ENCODE measurements at places on chromosomes 13 and 19. TPM values are rescaled to one million over a fixed set of nuclear protein-coding genes. Genes with fewer than 3 reads are reported as not detected.
A peak's percentile ranks its signal among the peaks of the same experiment; 100 is the strongest.

DNA sequence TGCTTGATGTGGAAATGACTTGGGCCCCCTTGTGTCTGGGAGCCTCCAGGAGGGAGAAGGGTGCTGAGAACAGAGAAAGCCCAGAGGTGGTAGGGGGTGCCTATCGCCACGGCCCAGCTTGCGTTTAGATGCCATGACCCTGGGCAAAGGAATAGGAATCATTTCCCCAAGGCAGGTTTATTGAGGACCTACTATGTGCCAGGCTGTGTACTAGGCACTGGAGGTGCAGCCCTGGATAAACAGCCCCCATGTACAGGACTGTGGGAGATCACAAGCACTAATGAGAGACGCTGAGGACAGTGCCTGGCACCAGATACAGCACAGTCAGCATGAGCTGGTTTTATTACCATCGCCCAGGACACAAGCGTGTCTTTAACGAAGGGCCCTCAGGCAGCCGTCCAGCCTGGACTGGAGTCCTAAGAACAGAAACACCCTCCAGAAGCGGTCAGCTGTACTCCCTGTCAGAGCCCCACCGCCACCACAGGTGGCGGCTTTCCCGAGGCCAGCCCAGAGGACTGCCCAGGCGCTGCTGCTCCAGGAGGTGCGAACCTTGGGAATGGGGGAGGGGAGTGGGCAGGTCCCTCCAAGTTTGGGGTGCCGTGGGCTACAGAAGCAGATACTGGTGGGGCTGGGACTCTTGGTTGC lies 4.6 kb downstream of the TMEM147 start:
- no peak overlapping the region for H3K4me3 ChIP-seq
- no peaks in the 10 kb centered on the region for H3K27me3 ChIP-seq
- DNase-seq: no peak
- H3K4me1 ChIP-seq: peaks cover 26% of the 10 kb centered on the region
- H3K27ac ChIP-seq: no peak overlapping the region

DNA sequence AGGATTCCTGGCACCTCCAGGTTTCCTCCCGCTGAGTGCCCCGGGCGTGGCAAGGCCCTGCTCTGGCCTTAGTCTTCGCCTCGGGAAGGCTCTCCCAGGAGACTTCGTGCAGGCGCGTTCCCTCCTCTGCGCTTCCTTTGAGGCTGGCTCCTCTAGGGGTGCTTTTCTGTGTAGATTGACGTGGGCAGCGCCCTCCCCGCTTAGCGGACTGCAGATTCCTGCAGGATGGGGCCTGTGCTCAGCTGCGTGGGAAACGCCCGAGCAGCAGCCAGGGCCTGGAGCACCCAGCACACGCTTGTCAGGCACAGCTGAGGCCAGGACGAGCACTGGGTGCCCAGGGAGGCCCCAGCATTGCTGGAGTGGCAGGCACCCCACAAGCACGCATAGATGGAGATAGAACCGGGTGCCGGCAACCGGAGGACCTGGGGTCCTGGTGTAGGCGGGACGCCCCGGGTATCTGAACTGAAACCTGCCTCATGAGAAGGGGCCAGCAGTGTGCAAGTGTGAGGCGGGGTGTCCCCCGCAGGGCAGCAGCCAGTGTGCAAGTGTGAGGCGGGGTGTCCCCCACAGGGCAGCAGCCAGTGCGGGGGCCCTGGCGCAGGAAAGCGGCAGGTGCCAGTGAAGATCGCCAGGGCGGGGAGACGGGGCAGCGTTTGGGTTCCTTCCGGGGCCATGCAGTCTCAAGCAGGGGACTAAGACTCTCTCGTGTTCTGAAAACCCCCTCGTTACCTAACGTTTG lies 3.4 kb downstream of the NDUFS7 start:
- peaks cover 37% of the 10 kb centered on the region for H3K36me3 ChIP-seq
- H3K4me3 ChIP-seq: no peak overlapping the region
- peaks cover 3% of the 10 kb centered on the region for H3K27me3 ChIP-seq

ATP8B3 gene
- total RNA-seq: 3.9 TPM

- peaks cover 4% of the 10 kb centered on the region for H3K36me3 ChIP-seq
- peaks cover 33% of the 10 kb centered on the region for H3K4me1 ChIP-seq
- DNase-seq: no peak
- H3K27ac ChIP-seq: no peak overlapping the region
- H3K4me3 ChIP-seq: peak overlapping the region; percentile 57
Measured at GRCh38 chr19:45254044-45254531, 3.0 kb downstream of the MARK4 start.
